GM23248 (cell line): ENCODE measurements at places on chromosomes 2 and 18. TPM values are rescaled to one million over a fixed set of nuclear protein-coding genes. Genes with fewer than 3 reads are reported as not detected.

- no peak for DNase-seq
Observed at GRCh38 chr18:61939046-61939674, 46.4 kb upstream of the RNF152 start.

- no peak for DNase-seq
Observed at GRCh38 chr2:239291475-239292350, 109.1 kb downstream of the HDAC4 start.

GRCh38 chr2:130842770-130843169 is 6.1 kb downstream of the ARHGEF4 start:
- no peak for DNase-seq

- DNase-seq = no peak
Observed at GRCh38 chr2:41720331-41721251, 327.2 kb upstream of the PKDCC start.

Gene TDRD15
- total RNA-seq = not detected in 2 replicates
